ENCODE measurements at places on chromosomes 4 and X. TPM values are rescaled to one million over a fixed set of nuclear protein-coding genes. Genes with fewer than 3 reads are reported as not detected.

- peak; percentile 51 for DNase-seq
- H3K4me1 ChIP-seq = peaks cover 11% of the 10 kb centered on the region
- H3K27me3 ChIP-seq = no peaks in the 10 kb centered on the region
- H3K27ac ChIP-seq = peak overlapping the region; percentile 72
- no peak overlapping the region for H3K4me3 ChIP-seq
- no peaks in the 10 kb centered on the region for H3K36me3 ChIP-seq
Measured at GRCh38 chr4:40563401-40563800, 66.3 kb downstream of the RBM47 start.

- H3K4me1 ChIP-seq = no peaks in the 10 kb centered on the region
- no peak for DNase-seq
- H3K27ac ChIP-seq = no peak overlapping the region
Measured at GRCh38 chr4:110780538-110780937, 157.7 kb upstream of the PITX2 start.

The ENPP6 gene
- total RNA-seq = 0.37 TPM

DNA sequence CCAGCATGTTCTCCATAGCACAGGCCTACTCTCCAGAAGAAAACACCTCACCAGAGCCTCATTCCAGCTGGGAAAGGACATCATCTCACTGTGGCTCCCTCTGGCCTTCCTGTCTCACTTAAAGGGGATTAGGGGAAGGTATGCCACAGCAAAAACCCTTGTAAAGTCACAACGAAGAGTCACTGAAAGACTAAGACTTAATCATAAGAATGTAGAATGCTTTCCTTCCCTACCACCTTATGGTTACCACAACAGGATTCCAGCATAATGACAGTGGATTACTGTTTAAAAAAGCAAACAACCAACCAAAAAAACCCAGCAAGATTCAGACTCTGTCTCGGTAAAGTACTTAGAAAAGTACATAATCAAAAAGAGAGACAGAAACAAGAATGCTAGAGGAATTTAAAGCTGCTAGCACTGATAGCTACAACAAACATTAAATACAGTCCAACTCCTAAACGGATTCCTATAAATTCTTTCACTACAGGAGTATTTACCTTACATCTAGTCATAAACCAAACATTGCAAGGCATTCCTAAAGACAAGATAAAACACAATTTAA lies 75.1 kb downstream of the BANK1 start:
- no peak for DNase-seq
- H3K36me3 ChIP-seq = no peaks in the 10 kb centered on the region
- no peak overlapping the region for H3K4me3 ChIP-seq

DNA sequence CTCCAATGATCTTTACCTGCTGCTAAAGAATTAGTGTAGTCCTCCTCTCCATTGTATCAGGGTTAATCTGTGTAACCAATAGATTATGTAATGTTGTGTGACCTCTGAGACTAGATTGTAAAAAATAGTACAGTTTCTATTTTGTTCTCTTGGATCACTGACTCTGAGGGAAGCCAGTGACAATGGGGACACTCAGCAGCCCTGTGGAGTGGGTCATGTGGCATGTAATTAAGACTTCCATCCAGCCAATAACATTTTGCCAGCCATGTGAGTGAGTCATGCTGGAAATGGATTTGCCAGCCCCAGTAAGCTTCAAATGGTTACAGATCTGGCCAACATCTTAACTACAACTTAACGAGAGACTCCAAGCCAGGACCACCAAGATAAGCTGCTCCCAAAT lies 332.3 kb downstream of the PTTG2 start:
- H3K4me1 ChIP-seq = no peaks in the 10 kb centered on the region
- DNase-seq = no peak
- no peak overlapping the region for H3K4me3 ChIP-seq

The QDPR gene
- 16.3 TPM for total RNA-seq
